ENCODE measurements at places on chromosomes 16 and 17.

- no peak for DNase-seq
These were observed 21.6 kb upstream of the SCNN1B start for GRCh38 chr16:23280483-23280967.

DNA sequence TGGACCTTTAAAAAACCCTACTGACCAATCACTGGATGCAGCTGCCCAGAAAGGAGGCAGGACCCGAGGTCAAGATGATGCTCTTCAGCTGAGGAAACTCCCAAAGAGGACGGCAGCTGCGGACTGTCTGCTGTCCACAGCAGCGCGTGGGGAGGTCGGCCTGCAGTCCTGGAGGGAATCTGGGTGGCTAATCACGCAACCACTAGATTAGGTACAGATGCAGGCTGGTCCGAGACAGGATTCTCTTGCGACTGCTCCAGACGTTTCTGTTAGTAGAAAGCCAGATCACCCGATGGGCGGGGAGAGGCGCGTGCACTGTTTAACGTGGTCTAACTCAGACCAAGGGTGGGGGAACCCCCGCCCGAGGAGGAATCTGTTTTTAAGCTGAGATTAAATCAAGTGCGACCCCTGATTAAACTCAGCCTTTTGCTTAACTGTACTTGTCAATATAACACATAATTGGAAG, 8.8 kb downstream of the CTRB2 start:
- no peak for DNase-seq

DNA sequence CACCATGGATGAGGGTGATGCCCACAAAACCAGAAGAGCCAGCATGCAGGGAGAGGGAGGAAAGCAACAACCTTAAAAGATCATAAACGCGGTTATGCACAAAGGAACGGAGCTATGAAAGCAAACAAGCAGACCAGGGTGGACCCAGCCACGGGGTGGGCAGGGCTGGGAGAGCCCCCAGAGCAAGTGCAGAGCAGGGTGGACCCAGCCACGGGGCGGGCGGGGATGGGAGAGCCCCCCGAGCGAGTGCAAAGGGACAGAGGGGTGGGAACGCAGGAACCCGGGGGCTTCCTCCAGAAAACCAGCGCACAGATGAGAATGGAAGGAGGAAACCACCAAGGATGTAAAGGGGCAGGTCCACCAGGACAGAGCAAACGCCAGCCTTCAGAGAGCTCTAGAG, 33.2 kb downstream of the CCDC57 start:
- DNase-seq: no peak

DNA sequence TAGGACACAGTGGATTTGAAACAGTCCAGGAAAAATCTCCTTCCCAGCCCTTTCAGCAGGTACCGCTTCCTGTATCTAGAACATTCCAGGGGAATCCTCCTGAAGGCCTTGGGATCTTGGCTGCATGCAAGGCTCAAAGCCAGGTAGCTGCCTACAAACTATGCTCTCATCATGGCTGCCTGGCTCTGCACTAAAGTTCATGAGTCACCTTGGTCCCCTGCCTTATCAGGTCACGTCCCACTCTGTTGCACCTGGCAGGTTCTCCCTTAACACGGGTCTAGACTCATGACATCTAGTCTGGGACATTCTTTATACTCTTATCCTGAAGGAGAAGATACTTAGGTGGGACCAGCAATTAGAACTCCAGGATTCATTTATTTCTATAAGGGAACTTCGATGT, 15.8 kb downstream of the FA2H start:
- DNase-seq: no peak

DNA sequence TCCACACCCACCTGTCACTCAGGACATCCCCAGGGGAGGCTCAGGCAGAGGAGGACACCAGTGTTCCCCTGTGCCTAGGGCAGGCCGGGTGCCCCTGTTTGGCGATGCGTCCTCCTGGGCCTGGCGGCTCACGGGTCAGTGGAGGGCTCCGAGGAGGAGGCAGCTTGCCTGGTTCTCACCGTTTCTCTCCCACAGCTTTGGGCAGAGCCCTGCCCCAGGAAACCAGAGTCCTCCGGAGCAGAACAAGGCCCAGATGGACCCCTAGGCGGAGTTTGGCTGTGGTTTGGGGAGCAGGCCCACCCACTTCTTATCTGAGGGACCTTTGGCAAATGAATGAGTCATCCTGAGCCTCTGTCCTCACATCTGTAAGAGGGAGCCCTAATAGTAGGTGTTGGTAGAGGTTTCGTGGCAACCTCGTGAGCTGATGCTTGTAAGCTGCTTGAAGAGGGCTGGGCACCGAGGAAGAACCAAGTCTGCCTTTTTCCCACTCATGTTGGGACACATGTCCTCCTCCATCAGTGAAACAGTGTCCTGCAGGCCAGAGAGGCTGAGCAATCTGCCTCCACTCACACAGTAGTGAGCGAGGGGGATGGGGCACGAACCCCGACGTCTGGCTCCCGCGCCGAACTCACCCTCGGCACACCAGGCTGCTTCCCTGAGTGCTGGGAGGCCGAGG, 247.0 kb upstream of the CIBAR2 start:
- DNase-seq: no peak

GRCh38 chr16:71258372-71258771, 27.9 kb upstream of the HYDIN start:
- DNase-seq: no peak

DNA sequence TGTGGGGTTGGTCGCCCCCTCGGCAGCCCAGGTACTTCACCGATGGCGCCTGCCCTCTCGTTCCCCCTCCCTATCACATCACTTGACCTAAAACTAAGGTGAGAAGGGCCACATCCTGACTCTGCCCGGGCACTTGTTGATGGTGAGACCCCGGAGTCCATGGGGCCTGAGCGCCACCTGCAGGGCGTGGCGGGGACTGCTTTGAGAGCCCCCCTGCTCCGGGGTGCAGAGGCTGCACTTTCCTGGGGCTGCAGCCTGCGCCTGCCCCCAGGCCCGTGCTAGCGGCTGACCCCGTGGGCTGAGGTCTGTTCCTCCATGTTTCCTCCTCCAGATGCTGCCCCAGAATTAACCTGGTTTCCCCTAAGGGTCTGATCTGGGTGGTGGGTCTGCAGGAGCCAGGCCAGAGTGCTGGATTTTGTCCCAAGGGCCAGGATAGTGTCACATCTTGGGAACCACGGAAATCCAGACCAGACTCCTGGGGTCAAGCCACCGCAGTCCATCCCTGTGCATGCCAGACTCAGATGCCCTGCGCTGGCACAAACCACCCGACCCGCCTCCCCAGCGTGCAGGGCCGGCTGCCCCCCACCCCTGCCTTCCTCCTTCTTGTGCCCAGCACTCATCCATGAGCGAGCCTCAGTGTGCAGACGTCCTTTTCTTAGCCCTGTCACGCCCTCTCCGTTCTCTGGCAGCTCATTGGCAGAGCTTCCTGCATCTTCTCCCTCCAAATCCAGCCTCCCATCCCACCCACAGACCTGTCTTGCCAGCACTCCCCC, 2.7 kb downstream of the NDUFAF8 start:
- peak; percentile 52 for DNase-seq

DNA sequence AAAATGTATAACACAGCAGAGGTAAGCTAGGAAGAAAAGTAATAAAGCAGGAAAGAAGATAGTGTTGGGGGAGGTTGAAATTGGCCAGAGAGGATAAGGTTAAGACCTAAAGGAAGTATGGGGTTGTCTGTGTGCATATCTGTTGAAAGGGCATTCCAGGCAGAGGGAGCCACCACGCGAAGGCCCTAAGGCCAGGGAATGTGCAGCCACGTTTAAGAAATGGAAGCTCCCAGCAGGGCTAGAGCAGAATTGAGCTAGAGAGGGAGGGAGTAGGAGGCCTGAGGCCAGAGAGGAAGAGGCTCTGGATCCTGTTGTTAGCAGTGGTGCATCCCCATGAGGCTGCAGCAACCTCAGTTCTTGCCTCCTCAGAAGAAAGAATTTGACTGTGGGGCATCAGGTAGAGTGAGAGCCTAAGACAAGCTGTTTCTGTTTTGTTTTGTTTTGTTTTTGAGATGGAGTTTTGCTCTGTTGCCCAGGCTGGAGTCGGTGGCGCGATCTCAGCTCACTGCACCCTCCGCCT, 59.0 kb upstream of the CACNG5 start:
- no peak for DNase-seq

DNA sequence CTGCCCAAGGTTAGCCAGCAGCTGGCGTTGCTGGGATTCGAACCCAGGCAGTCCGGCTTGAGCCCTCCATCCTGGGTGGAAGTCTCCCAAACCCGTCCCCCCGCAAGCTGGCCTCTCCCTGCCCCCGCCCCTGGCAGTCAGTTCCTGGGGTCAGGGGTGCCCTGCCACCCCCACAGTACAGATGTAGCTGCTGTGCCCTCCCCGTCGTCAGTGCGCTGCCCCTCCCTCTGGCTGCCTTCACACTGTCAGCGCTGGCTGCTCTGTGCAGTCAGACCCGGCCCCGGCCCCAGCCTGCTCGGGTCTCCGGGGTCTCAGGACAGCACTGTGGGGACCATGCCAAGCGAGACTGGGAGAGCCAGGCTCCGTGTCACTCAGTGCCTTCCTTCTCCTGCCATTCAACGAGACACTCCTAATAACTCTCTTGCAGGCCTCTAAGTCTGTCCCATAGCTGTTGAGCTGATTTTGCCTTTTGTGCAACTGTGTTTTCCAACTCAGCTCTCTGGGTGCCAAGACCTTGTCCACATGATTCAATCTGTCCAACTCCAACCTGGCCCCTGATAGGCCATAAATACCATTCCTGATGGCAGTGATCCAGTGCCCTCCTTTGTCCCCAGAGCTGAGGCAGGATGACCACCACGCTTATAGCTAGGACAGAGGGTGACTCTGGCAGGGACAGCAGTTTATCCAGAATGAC, 55.5 kb upstream of the IL34 start:
- DNase-seq: no peak

GRCh38 chr16:29290631-29291247, 115.8 kb downstream of the NPIPB11 start:
- DNase-seq: peak; percentile 89

- no peak for DNase-seq
These were observed 7.7 kb downstream of the CYB561 start for GRCh38 chr17:63438092-63439051.

GRCh38 chr16:11734025-11734652, 8.5 kb downstream of the TXNDC11 start:
- no peak for DNase-seq

DNA sequence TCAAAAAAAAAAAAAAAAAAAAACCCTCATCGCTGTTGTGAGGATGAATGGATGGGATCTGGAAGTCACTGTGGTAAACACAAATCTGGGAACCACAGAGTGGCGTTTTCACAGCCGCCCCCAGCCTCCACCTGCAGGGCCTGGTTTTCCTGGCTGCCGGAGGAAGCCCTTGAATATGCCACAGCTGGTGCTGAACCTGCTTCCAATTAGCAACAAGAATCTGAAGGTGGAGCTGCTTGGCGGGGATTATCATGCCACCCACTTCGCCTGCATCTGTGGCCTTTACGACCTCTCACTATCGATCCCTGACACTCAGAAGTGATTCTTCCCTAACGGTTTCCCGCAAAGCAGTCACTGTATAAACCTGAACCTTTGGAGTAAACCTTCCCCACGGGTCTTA, 16.1 kb downstream of the MRM3 start:
- no peak for DNase-seq

DNA sequence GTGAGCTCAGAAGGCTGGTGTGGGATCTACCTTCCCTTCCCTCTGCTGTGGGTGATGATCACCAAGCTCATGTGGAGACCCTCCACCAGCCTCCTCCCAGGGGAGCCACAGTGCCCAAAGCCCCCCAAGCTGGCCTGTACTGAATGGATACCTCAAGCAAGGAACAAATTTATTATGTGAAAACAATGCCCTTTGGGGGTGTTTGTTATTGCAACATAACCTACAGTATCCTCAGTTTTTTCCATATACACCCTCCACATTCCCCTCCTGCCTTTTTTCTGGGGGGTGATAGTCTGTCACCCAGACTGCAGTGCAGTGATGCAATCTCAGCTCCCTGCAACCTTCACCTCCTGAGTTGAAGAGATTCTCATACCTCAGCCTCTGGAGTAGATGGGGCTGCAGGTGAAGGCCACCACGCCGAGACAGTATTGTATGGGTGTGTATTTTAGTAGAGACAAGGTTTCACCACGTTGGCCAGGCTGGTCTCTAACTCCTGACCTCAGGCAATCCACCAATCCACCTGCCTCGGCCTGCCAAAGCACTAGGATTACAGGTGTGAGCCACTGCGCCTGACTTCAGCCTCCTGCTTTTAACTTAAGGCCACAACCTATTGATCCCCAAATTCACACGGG, 215.9 kb downstream of the CPPED1 start:
- no peak for DNase-seq

GRCh38 chr16:58037365-58038057, 12.0 kb downstream of the MMP15 start:
- DNase-seq: no peak

DNA sequence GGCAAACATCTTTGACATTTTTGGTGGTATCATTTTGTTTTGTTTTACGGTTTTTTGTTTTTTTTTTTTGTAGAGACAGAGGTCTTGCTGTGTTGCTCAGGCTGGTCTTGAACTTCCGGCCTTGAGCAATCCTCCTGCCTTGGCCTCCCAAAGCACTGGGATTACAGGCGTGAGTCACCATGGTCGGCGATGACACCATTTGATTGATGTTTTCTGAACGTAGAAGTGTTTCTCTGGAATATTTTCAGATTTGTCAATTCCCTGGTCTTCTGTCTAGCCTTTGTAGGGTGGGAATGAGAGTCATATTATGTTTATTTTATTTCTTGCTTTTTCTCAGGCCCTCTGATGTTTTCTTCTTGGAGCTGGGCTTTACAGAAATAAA, 32.2 kb upstream of the BRD7 start:
- DNase-seq: no peak

DNA sequence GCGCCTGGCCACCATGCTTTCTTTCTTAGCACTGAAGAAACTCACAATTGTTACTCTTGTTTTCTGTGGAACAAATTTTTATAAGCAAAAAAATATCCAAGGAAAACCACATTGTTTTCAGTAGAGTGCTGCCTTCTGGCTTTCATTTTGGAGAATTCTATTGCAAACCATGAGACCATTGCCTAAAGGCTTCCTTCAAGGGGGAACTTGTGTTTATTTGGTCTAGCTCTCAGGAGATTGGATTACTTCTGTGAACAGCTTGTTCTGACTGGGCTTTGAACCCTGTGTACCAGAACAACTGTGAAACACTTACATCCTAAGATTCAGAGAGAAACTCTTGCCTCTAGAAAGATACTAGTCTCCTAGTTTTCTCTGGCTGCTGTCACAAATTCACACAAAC, 32.1 kb downstream of the TOM1L1 start:
- DNase-seq: no peak
